ENCODE measurements at places on chromosomes 4 and X.

GRCh38 chrX:74461384-74461783 is 40.1 kb downstream of the SLC16A2 start:
- DNase-seq = peak; percentile 86

DNA sequence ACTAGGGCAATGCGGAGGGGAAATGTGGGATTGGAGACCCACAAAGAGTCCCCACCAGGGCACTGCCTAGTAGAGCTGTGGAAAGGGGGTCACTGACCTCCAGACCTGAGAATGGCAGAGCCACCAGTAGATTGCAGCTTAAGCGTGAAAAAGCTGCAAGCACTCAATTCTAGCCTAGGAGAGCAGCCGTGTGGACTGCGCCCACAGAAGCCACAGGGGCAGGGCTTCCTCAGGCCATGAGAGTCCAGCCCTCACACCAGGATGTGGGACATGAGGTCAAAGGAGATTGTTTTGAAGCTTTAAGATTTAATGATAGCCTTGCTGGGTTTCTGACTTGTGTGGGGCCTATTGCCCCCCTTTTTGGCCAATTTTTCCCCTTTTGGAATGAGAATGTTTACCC is 379.0 kb downstream of the INPP4B start:
- DNase-seq = no peak

GRCh38 chrX:11412715-11413623 is 119.8 kb downstream of the AMELX start:
- DNase-seq = no peak

DNA sequence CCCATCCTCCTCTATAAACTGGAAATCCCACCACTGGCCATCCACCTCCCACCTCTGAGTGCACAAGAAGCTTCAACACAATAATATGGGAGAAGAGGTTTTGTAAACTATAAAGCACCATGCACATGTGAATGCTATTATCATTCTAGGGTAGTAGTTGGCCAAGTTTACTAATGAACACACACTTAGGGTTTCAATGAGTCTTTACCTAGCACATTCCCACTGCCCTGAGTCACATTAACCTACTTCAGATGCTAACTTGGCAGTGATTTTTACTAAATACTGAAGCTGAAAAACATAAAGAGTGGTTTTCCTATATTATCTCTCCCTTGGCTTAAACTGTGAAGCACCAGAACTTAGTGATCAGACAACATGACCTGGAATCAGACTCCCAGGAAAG is 93.9 kb downstream of the SH3KBP1 start:
- DNase-seq = no peak

GRCh38 chr4:147928400-147928799 is 196.5 kb downstream of the ARHGAP10 start:
- DNase-seq = no peak

DNA sequence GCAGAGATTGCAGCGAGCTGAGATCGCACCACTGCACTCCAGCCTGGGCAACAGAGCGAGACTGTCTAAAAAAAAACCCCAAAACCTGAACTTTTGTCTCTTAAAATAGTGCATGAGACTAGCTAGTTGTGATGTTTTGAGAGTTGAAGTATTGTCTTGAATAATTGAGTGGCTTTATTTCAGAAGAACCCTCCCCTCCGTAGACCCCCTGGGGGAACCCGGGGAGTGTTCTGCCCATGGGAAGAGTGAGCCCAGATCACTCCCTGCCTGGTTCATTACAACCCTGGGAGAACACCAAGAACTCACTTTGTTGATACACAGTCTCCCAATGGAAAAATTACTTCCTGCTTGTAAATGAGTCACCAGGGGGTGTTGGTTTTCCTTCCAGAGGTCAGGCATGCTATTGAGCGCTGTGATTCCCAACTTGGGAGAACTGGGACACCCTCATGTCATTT is 65.3 kb upstream of the SHISA3 start:
- no peak for DNase-seq

- no peak for DNase-seq
Observed at GRCh38 chr4:26021417-26022345, 107.7 kb downstream of the SMIM20 start.

DNA sequence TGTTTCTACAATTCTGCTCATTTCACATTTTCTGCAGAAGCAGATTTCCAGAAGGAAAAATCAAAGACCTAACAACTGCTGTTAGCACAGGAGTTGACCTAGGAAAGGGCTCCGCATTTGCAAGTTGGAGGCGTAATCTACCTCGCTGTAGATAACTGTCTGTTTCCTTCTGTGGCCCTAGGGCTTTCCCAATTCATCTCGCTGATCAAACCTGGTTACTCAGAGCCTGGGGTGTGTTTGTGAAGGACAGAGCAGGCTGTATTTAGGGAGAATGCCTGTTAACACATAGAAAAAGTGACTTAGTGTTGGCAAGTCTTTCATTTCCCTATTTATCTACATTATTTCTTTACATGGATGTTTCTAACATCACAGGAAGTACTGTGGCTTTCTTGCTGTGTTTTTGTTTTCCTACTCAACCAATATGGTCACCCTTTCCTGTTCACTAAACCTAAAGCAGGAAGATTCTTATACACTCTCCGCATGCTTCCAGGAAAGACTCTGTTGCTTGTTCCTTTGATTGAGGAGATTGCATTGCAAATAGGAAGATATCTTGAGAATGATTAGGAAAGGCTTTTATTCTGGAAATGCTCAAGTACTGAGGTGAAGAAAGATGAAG is 40.5 kb downstream of the AGA start:
- no peak for DNase-seq

DNA sequence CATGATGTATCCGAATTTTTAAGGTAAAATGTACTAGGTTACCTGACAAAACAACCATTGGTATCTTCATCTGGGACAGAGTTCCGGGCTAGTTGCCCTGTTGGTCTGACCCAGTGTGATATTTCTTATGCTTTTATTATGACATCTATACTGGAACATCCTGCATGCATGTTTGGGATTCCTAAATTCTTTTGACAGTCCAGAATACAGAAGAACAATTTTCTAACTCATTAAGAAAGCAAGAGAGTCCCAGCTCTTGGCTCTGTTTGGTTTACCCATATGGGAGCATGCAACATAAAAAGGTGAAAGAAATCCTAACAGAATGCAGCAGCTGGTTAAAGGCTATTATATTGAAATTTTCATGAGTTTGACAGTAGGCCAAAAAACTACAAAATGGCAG is 247.7 kb upstream of the FTHL17 start:
- no peak for DNase-seq

GRCh38 chrX:105894721-105895120 is 72.4 kb downstream of the NRK start:
- DNase-seq = no peak

- DNase-seq = no peak
Observed at GRCh38 chrX:30373951-30374350, 64.8 kb upstream of the NR0B1 start.

GRCh38 chrX:130144509-130144908 is 21.1 kb downstream of the AIFM1 start:
- DNase-seq = no peak

DNA sequence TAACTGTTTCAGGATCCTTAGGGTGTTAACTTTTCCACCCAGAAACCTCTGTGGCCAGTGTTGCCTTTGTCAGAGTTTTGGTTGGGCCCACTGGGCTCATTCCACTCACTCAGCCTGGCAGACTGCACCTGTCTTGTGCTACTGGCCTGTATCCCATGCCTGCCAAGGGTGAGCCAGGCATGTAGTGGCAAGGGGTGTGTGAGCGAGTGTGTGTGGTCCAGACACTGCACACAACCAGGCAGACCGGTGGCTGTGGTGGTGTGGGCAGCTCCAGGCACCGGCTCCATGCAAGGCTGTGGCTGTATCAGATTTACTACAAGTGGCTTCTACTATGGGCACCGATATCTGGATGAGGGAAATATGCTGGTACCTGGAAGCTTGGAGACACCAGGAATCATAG is 394.6 kb upstream of the DMD start:
- no peak for DNase-seq

DNA sequence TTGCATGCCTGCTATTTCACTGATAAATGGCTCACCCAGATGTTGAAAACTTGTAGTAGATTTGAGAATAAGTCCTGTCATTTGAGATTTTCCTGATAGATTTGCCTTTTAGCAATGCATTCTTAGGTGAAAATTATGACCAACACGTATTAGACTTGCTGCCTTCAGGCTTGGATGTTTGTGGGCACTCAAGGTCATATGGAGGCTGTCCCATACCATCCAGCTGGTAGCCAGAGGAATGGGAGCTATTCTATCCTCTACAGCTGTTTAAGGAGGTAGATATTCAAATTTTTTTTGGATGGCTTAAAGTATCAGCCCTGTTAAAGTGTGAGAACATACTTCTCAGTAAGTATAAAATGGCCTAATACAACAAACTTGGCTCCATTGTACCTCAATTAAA is 34.7 kb downstream of the RTL3 start:
- DNase-seq = no peak

- no peak for DNase-seq
Observed at GRCh38 chr4:7770224-7771050, 169.2 kb downstream of the AFAP1 start.

- no peak for DNase-seq
Observed at GRCh38 chrX:31934015-31934414, 862.2 kb upstream of the FTHL17 start.

GRCh38 chr4:131137196-131137595 is 2011.9 kb upstream of the PCDH10 start:
- no peak for DNase-seq

DNA sequence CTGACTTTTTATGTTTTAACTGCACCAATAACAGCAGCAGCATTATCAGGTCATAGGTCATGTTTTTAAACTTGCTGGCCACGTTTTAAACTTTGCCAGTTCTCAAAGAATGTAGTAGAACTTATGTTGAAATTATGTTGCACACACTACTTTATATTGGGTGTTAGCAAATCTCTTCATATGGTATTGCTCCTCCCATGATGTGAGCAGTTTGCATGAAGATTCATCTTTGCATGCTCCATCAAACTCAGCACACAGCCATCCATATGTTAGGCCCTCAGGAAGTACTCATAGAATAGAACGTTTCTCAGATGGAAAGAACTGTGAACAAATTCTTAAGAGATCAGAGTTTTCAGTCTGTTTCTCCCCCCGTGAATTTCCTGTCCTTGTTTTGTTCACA is 128.6 kb upstream of the MAP9 start:
- DNase-seq = no peak

DNA sequence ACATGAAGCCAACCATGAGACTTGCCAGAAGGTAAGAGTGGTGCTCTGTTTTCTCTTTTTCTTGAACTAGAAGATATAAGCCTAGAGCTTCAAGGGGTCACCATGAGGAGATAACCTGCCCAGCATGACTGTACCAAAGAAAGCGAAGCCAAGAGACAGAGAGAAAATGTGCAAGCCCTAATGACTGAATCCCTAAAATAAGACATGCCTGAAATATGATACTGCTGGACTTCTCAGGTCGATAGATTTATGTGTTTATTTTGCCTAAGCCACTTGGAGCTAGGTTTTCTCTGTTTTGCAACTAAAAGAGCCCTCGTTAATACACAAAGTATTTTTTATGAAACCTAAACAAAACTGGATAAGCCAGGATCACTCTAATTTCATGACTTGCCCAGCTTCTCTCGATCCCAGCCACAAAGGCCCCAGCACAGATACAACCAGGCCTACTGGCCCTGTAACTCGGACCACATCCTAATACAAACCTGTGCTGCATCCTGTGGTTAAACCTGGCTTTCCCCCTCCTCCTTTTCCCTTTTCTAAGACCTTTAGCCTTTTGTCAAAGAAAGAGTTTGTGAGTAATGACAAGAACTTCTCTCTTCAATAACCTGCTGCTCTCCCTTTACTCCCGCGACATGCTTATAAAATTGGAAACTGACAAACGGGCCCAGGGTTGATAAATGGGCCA is 185.8 kb downstream of the APBB2 start:
- DNase-seq = no peak

- no peak for DNase-seq
Observed at GRCh38 chr4:40310225-40310624, 24.9 kb upstream of the CHRNA9 start.

DNA sequence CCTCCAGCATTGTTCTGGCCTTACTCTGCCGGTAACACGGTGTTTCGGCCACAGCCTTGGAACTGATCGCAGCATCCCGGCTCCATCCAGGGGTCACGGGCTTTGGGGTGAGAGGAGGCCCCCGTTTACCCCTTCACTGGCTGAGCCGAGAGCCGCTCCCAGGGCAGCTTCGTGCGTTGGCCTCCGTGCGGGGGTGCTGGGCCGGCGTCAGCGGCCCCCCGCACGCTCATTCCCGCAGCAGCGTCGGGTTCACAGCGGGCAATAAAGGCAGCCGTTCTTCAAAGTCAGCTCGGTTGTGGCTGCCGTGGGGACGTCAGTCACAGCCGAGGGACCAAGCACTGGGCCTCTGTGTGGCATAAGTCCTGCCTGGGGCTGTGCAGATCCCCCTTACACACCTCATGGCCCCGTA is 25.3 kb upstream of the PLCXD1 start:
- peak; percentile 3 for DNase-seq

GRCh38 chr4:122815248-122815647 is 11.4 kb upstream of the FGF2 start:
- DNase-seq = no peak

DNA sequence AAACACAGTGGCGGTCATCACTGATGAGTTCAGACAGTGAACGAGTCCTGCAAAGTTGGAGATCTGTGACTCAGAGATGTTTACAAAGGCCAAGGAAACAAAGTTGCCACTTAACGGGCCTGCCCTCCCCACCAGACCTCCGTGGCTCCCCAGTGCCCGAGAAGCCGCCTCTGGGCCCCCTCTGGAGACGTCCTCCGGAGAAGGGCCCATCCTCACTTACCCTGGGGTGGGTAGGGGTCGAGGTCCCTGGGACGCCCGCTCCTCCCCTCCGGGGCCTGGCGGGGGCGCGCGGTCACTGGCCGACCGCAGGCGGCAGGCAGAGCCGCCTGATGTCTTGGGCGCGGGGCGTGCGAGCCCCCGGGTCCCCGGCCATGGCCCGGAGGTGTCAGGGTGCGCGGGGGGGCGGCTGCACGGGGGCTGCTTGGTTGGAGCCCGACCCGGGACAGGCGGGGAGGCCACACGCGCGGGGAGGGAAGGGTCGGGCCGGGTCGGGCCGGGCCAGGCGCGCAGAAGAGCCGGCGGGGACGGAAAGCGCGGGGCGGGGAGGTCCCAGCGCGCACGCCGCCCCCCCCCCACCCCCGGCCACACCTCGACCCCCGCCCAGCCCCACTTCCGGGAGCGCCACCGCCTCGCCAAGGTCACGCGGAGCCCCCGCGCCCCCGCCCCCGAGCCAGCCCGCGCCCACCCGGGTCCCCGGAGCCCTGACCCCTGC is 529 bp downstream of the DHRSX start:
- no peak for DNase-seq

- DNase-seq = no peak
Observed at GRCh38 chr4:114041117-114041475, 61.6 kb upstream of the ARSJ start.

DNA sequence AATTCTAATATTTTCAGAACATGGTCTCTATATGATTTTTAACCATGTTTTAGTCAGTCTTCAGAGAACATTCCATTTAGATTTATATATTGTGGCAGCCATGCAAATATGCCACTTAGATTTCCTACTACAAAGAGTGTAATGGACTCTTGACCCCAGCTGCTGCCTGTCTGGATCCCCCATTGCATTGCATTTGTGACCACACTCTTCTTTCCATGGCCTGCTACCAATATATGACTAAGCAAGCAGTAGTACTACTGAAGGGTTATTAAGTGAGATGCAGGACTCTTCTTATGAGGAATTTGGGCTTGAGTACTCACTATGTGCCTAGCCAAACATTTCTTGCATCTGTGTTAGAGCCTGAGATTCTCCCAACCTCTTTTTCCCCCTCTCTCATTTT is 306.8 kb downstream of the PDHA2 start:
- no peak for DNase-seq

- no peak for DNase-seq
Observed at GRCh38 chr4:52019936-52020657, at the start of gene LRRC66. Gene LRRC66 (minus strand): TSS chr4:52020363. CDS start chr4:52017613, 2,750 bp downstream.
